ENCODE measurements at places on chromosomes 13 and 19.

DNA sequence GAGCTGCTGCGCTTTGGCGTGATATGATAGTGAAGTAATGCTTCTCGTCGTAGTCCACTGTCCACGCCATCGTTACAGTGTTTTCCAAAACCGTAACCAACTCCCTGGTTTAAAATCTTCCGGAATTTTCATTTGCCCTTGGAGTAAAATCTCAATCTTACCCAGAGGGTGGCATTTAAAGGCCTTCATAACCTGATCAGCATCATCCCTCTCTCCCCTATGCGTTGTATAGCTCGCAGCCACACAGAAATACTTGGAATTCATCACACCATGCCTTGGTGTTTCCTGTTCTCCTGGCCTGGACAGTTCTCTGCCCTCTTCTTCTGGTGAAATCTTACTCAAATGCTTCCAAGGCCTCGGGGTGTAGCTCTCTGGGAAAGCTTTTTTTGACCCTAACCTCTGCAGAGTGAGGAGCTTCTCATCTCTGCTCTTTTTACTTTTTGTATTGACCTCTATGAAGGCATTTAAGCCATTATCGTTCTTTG, 839 bp downstream of the MPHOSPH8 start:
- no peak for DNase-seq

GRCh38 chr19:17234911-17235299, 8.9 kb downstream of the OCEL1 start:
- DNase-seq = peak; percentile 70

DNA sequence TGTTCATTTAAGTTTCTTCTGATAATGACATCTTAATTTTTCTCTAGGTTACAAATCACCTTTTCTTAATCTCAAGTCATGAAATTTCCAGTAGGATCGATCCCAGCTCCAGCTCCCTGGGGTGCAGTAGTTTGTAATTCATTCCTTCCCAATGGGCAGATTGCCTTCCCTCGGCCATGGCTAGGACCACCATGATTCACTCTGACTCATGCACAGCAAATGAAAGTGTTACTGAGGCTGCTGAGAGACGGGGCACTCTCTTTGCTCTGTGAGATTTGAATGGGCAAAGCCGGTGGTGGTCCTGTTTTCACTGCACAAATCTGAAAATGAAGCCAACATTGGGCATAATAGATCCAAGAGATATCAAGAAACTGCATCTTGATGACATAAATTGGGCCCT, 202.8 kb upstream of the IRS2 start:
- DNase-seq = no peak

GRCh38 chr13:110617321-110618072, 2.2 kb downstream of the NAXD start:
- DNase-seq = no peak

DNA sequence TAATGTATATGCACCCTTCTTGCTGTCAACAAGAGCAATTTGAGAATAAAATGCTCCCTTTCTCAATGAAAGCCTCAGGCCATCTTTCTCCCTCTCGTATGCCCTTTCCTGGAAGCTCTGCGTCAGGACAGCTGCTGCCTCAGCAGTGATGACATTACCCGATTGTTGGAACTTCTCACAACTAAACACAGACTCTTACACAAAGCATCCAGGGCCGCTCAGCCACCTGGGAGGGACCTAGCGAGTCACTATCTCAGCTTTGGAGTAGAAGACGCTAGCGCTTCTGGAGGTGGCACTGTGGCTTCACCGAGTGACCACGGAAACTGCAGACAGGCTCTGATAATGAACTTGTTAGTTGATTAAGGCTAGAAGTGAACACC, 153.2 kb upstream of the SOX1 start:
- DNase-seq = no peak

GRCh38 chr19:7263521-7263920, 30.7 kb downstream of the INSR start:
- no peak for DNase-seq

- DNase-seq = no peak
These were observed 6.9 kb downstream of the ARHGEF7 start for GRCh38 chr13:111122056-111122455.

DNA sequence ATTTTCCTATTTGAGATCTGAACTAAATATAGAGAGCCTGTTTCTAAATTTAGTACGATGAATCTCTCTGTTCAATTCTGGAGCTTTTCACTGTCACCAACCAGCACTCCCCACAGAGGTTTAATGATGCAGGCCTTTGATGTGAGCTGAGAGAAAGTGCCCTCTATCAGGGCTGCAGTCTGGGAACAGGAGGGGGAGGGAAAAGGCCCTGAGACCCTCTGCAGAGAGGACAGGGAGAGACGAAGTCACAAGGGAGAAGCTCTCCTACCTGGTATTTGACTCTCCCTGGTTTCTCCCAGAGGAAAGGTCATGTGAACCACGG, 206.8 kb upstream of the SOX1 start:
- no peak for DNase-seq

GRCh38 chr19:48169578-48169938, 586 bp downstream of the LIG1 start:
- DNase-seq = peak; percentile 95

GRCh38 chr19:21434967-21435544, 38.1 kb downstream of the ZNF493 start:
- no peak for DNase-seq

DNA sequence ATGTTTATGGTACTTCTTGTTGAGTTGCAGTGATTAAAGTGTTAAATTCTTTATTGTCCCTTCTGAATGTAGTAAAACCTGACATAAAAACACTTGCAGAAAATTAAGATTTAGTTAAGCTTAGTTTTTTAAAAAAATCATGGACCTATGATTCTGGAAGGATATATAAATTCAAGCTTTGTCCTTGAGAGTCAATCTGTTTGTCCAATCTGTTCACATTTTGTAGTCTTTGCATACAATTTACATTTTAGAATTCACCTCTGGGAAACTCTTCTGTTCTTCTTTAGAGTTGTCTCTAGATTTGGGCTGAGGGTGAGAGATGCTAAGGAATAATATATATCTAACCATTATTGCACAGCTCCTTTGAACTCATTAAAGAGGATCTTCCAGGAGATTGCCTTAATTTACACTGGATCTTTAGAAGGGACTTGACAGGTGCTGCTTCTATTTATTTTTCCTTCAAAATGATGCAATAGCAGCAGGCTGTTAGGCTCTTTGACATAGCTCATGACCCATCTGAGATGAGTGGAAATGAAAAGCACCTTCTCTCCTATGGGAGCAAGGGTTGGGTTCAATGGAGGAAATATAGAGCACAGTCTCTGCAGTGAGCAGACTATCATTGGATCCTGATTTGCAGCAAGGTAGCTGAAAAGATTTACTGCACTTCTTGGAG, 433.9 kb downstream of the GPC6 start:
- no peak for DNase-seq

GRCh38 chr19:29162694-29163093, 50.3 kb downstream of the UQCRFS1 start:
- DNase-seq = no peak

DNA sequence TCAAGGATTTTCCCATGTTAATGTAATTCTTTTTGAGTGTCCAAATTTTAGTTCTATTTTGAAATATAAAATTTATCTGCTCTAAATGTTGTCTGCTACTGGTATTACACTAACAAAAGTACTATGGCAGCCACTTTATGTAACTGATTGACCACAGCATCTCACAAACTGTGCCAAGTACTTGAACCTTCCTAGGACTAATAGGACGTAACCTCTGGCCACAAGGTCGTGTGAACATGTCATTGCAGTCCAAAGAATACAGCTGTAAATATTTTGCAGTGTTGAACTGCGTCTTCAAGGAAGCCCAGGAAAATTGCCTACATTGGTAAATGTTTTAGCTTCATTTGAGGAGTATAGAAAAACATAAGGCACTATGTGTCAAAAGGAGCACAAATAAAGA, 1.9 kb downstream of the KCTD4 start:
- no peak for DNase-seq

DNA sequence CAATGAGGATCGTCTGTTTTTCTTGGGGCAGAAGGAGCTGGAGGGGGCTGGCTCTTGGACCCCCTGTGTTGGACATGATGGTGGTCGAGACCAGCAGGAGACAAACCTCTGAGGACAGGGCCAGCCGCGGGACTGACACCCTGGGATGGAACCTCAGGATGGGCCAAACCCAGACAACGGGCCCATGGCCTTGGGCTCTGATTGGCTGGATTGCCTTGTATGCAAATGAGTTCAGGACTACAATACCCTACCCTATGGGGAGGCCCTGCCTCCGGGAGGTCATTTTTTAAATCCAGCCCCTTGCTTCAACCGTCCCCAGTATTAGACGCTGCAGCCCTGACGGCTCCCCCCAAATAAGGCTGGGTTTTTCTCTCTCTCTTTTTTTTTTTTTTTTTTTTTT, 22.0 kb downstream of the SLC5A5 start:
- no peak for DNase-seq

DNA sequence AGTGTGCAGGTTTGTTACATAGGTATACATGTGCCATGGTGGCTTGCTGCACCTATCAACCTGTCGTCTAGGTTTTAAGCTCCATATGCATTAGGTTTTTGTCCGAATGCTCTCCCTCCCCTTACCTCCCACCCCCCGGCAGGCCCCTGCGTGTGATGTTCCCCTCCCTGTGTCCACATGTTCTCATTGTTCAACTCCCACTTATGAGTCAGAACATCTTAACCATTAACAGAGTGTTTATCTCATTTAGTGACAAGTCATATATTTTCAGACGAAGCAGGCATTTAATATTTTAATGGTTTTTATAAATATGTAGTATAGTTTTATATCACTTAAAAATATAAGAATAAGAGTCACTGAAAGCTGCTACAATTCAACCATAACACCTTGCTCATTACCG, 780.5 kb upstream of the ARGLU1 start:
- no peak for DNase-seq

- DNase-seq = no peak
These were observed 280.0 kb downstream of the SHISA2 start for GRCh38 chr13:25771641-25772478.

GRCh38 chr13:33367926-33368325, 82.4 kb upstream of the STARD13 start:
- no peak for DNase-seq

- DNase-seq = no peak
These were observed 198.4 kb upstream of the ZNF536 start for GRCh38 chr19:30173593-30174356.

DNA sequence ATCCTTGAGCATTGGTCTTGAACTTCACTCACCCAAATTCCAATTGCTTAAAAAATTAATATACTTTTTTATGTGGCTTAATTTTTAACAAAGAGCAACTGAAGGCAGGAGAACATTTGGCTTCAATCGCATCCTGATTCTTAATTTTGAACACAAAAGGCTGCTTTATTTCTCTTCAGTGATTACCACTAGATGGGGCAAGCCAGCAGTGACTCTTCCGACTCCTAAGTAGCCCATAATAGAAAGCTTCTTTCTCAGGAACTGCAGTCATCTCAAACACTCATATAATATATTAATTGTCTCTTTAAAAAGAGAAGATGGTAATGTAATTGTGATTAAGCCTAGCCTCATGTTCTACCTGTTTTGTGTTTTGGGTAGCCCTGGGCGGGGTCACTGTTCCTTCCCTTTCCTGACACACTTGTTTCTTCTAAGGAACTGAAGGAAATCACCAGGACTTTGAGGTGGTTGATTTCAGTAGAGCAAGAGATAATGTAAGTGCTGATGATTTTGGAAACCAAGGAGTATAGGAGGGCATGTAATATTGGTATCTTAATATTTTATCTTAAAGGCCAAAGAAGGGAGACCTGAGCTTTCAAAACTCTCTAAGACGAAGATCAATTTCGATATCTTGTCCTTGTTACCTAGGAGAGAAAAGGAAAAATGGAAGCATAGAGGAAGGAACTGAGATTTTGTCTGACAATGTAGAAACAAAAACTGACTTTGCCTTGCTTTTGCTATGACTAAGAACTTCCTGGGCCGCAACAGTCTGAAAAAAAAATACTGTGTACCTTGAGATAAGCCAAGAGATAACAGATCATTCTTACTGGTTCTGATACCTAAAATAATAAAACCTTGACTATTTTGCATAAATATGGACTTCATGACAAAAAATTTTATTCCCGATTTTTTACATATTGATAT, 73.1 kb downstream of the TNFSF13B start:
- DNase-seq = no peak

DNA sequence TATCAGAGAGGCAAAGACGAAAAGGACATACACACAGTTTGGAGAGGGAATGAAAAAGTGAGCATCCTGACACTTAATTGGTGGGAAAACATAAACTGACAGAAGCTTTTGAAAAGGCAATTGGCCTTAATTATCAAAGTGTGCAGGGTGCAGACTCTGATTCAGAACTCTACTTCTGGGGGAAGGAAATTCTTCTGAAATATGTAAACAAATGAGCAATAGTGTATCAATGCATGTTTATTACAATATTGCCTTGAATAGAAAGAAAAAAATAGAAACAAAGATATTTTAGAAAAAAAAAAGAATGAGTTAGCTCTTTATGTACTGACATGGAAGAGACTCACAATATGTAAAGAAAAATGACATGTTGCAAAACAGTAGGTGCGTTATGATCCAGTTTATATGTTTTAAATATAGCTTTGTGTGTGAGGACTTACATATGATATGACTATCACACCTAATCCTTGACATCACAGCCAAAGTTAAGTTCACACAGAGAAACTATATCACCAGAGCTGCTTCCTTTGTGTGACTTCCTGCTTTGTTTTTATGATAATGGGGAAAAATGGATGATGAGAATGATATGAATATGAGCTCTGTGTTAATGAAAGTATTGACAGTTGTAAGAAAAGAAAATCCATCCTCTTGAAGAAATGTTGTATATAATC, 182.4 kb downstream of the KCTD12 start:
- DNase-seq = no peak

DNA sequence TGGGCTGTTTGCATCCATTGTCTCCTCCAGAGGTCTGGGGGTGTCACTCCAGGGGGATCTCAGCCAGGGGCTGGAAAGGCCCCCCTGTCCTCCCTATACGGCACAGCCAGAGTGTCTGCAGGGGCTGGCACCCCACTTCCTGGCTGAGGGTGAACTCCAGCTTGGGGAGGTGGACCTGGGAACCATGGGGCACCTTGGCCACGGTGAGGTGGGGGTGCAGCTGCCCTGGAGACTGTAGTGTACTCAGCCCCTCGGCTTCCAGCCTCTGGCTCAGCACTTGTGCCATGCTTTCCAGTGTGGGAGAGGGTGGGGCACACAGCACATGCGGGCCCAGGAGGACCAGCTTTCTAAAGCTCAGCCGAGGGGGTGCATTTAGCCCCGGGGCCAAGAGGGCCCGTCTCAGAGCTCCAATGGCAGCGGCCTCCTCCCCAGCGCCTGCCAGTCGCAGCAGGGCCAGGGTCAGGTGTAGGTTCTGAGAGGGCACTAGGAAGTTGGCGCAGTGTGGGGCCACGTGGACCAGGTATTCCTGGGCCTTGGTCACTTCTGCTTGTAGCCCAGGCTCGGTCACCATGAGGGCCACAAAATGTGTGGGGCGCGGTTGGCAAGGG, 1.4 kb downstream of the LENG9 start:
- DNase-seq = no peak

GRCh38 chr13:103517066-103517767, 451.0 kb upstream of the SLC10A2 start:
- no peak for DNase-seq

GRCh38 chr19:14363183-14364097, 17.8 kb upstream of the ADGRE5 start:
- peak; percentile 61 for DNase-seq

GRCh38 chr19:7907122-7907521, 3.4 kb downstream of the MAP2K7 start:
- no peak for DNase-seq

- no peak for DNase-seq
These were observed 132.2 kb downstream of the FREM2 start for GRCh38 chr13:38819053-38819452.

Measured in stimulated activated CD4-positive, alpha-beta T cell treated with anti-CD3 and anti-CD28 coated beads, Interleukin-12 subunit alpha, Interleukin-12 subunit beta, amount 100 ng/mL, for 48 hours (primary cell).